ENCODE measurements at places on chromosomes 3 and 15.

GRCh38 chr3:15535732-15536131, 14.2 kb upstream of the COLQ start:
- DNase-seq = no peak

DNA sequence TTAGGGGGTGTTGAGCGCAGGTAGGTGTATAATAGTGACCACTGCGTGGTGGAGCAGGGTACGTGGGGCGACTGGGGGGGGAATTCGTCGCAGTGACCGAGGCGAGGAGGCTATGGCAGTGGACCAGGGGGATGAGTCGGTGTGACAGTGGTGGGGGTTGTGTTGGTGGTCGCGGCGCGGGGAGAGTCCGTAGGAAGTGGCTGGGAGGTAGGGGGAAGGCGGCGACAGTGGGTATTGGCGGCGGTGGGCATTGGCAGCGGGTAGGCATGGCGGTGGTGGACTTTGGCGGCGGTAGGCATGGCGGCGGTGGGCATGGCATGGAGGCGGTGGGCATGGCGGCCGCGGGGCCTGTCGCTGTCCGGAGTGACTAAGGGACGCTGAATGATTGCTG, 739 bp downstream of the SNRPN start:
- no peak for DNase-seq

- no peak for DNase-seq
These were observed 26.9 kb upstream of the MYO1E start for GRCh38 chr15:59399465-59400102.

GRCh38 chr3:153032891-153033290, 129.1 kb upstream of the RAP2B start:
- no peak for DNase-seq

- no peak for DNase-seq
These were observed 288.5 kb upstream of the WNT5A start for GRCh38 chr3:55775366-55776154.

DNA sequence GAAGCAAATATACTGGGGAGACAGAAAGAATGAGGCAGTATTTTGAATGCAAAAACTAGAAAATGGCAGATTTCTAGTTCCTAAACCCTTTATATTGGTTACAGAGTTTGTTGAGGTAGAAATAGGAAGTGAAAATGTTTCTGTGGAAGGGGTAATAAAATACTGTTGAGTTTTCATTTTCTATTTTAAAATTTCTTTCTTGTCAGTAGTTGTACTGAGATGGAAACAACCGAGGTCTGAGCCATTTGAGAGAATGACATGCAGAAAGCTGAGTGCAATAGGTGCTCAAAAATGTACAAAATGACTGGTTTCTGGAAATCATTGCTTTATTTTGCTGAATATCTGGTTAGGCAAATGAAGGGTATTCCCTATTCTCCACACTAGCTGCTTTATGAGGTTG, 361.4 kb downstream of the CHL1 start:
- no peak for DNase-seq

GRCh38 chr15:62846805-62847495, 195.6 kb upstream of the TPM1 start:
- DNase-seq = no peak

DNA sequence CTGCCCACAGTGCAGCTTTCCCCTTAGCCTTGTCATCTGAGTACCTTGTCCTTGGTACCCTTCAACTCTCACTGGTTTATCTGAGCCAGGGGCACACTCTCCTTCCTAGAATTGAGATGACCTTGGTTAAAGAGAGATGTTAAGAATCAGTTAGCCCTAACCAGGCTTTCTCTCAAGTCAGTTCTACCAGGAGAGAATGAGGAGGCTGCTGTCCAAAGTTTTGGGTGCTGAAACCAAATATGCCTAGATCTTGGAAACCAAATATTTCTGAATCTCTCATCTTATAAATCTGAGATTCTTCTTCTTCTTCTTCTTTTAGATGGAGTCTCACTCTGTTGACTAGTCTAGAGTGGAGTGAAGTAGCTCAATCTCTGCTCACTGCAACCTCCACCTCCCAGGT, 12.0 kb upstream of the CTXND1 start:
- no peak for DNase-seq

DNA sequence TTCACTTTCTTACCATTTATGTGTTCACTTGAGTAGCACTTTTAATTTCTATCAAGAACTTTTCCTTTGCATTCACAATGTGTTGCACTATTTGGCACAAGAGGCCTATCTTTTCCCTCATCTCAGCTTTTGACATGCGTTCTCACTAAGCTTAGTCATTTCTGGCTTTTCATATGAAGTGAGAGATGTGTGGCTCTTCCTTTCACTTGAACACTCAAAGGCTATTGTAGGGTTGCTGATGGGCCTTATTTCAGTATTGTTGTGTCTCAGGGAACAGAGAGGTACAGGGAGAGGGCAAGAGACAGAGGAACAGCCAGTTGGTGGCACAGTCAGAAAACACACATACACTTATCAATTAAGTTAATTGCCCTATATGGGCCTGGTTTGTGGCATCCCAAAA, 127.4 kb upstream of the MLF1 start:
- DNase-seq = no peak

GRCh38 chr3:72776-73175, 123.8 kb upstream of the CHL1 start:
- DNase-seq = no peak

DNA sequence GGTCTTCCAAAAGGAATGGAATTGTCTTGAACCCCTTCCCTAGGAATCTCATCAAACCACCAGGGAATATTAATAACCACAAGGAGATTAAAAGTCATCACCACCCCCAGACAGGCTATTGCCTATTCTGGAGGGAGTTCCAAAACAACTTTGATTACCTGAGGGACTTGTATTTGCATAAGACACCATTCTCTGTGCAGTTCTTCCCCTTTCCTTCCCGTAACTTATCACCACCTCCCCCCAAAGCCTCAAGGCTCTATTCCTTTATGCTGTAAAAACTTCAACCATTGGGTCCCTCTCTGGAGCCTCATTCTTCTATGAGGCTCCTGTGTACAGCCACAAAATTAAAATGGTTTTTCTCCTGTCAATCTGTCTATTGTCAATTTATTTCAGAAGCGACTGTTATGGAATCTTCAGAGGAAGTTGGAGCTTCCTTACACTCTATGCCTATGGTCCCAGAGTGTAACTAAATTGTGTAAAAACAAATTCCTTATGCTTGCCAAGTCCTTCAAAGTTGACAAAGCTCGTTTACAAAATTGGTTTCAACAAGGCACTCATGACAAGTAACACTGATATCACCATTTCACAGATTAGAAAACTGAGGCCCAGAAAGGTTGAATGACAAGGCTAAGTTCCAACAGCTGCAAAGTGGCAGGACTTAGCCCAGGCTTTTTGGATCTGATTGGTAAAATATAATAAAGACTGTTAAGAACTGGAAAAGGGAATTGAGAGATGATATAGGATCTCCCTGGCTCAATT, 68.3 kb upstream of the HERC1 start:
- DNase-seq = no peak

DNA sequence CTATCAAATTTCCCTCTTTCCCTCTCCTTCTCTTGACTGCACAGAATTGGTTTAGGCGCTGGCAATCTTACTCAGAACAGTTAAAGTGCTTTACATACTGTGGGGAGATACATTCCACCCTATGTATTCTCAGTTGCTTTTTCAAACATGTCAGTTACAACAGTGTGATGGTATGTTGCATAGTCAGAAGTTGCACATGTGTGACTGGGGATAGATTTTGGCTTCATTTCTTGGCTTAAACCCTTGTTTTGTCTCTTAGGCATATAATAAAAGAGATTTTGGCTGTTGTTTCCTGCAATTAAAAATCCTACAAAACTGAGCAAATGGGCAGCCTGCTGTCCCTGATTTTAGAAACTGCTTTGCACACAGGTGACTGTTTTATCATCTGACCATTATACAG, 86.7 kb downstream of the PIK3R4 start:
- DNase-seq = no peak

GRCh38 chr3:156258301-156258700, 137.9 kb downstream of the KCNAB1 start:
- no peak for DNase-seq

GRCh38 chr15:77027697-77028450, 32.9 kb downstream of the PSTPIP1 start:
- DNase-seq = no peak

- no peak for DNase-seq
These were observed 14.4 kb upstream of the GP9 start for GRCh38 chr3:129046037-129046731.

GRCh38 chr3:14222900-14223594, 44.4 kb downstream of the LSM3 start:
- DNase-seq = no peak

- DNase-seq = no peak
These were observed 136.0 kb upstream of the PTPRG start for GRCh38 chr3:61425356-61425755.

DNA sequence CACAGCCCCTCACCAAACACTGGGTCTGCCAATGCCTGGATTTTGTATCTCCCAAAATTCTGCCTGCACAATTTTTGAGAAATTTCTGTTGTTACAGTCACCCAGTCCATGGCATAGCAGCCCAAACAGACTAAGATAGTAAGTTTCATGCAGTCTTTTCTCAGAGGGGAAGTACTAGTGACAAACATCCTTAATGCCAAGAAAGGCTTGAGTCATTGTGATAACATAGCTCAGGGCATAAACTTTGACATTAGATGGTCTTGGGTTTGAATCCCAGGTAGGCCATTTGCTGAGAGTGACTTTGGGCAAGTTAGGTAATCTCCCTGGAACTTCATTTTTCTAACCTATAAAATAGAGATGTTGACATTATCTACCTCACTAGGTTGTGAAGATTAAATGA, 36.1 kb upstream of the PFN2 start:
- no peak for DNase-seq

GRCh38 chr3:72288955-72289691, 504.2 kb upstream of the PROK2 start:
- DNase-seq = no peak

GRCh38 chr15:25171856-25172687, 217.3 kb downstream of the SNRPN start:
- no peak for DNase-seq

DNA sequence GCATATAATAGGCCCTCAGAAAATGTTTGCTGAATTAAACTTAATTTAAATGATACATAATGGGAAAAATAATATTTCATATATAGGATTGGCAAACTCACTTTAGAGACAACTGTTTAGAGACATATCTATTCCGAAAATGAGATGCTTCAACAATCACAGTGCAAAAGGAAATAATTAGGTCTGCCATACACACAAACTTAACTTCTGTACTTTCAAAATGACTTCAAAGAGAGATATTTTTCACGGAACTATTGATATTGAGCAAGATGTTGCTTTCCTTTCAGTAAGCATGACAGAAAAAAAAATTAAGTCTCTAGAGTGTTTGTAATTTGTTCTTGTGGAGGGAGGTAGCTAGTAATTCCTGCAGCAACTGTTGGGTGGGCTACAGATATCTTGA, 769.5 kb downstream of the TUSC7 start:
- DNase-seq = no peak

DNA sequence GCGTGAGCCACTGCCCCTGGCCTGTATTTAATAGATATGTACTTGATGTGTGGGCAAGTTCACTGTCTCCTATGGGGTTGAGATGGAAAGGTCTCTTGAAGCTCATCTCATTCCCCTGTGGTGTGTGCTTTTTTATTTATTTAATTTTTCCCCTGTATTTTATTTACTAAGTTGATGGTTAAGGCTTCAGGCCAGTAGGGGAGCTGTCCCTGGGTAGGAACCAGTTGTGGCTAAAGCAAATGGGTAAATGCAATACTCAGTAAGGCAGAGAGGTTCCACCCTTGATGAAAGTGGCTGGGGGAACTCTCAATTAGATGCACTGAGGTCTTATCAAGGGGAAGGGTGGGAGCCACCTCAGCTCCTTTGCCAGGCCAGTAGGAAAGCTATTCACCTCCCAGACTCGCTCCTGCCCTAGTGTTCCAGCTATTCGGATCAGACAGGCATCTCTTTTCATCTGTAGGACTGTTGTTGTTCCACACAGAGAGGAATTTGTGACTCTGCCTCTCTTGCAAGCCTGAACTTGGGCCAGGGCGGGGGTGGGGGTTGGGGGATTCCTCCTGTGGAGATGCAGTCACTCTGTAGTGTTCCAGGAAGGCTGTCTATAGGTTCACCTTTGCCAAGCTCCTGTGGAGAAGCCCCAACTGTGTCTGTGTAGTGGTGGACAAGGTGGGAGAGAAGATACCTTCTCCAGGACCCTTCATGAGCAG, 26.1 kb downstream of the PCCB start:
- DNase-seq = no peak

Measured in esophagus squamous epithelium (tissue), 5 donors.